ENCODE measurements at places on chromosomes 2 and 18. TPM values are rescaled to one million over a fixed set of nuclear protein-coding genes. Genes with fewer than 3 reads are reported as not detected.

Gene UPP2
- not detected for total RNA-seq

GRCh38 chr2:3601561-3602271 is 6.8 kb downstream of the COLEC11 start:
- no peak for DNase-seq

Gene RAB27B
- 0.05 TPM for total RNA-seq

GRCh38 chr2:60602388-60602787 is 48.9 kb upstream of the BCL11A start:
- no peak for DNase-seq

Gene RPRD1A
- 51.3 TPM for total RNA-seq

Gene ASAP2
- total RNA-seq, result not detected

Gene AFG3L2
- total RNA-seq, result 41.2 TPM

GRCh38 chr2:173193925-173194324 is 118.3 kb downstream of the MAP3K20 start:
- no peak for DNase-seq

DNA sequence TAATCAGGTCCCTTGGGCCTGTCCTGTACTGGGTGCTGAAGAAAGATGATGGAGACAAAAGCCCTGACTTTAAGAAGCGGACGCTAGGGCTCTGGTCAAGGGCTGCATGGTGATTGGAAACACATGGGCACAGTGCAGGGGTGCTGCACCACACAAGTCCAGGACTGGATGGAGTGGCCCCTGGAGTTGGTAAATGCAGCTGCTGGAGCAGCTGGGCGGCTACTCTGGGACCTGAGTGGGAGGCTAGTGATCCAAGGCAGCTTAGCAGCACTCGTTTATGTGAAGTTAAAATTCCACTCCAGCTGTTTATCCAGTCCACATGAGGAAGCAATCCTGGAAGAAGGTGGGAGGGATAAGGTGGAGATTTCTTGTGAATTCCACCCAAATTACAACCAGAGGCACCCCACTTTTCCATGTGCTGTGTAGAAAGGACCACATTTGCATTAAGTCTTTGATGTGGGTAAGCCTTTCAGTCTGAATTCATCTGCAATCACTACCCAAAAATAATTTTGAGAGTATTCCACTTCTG is 24.9 kb downstream of the MERTK start:
- DNase-seq, result no peak

Gene CD207
- not detected for total RNA-seq

GRCh38 chr2:28895189-28895893 is 874 bp downstream of the WDR43 start:
- peak; percentile 1 for DNase-seq

Gene UNC80
- not detected for total RNA-seq

Gene HSBP1L1
- total RNA-seq, result 54.5 TPM

DNA sequence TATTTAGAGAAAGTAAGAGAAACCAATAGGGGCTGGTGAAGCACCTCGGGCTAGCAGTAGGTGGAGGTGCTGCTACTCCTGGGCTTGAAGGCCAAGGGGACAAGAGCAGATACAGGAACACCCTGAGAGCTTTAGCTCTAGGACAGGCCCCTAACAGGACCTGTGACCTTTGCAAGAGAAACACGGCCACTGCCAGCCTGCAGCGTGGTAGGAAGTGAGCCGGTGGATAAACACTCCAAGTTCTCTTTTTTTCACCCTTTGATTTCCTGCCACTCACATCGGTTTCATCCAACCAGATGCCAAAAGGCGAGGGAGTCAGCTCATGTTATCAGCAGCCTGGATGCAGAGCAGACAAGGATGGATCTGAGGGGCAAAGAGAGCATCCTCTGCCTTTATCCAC is 66.8 kb upstream of the SPRED2 start:
- DNase-seq, result no peak

Gene PLEK
- total RNA-seq, result 3.9 TPM

- no peak for DNase-seq
Observed at GRCh38 chr2:166246901-166247300, 119.1 kb upstream of the SCN1A start.

Gene RAB6D
- not detected for total RNA-seq

DNA sequence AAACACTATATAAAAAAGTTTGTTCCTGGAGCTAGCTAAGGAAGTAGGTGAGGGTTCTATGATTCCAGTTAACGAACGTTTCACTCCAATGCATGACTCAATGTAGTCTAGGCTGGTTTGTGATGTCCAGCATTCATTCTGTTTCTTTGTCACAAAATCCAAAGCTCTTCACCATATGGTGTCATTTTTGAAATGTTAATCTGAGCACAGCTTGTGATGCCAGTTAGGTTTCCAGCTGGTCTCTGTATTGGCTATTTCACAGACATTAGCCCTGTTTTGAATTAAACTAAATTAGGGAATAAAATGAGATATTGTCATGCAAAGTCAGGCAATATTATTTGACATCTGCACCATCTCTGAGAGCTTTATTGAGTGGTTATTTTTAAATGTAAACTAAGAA is 159.4 kb downstream of the RBM43 start:
- DNase-seq, result no peak

DNA sequence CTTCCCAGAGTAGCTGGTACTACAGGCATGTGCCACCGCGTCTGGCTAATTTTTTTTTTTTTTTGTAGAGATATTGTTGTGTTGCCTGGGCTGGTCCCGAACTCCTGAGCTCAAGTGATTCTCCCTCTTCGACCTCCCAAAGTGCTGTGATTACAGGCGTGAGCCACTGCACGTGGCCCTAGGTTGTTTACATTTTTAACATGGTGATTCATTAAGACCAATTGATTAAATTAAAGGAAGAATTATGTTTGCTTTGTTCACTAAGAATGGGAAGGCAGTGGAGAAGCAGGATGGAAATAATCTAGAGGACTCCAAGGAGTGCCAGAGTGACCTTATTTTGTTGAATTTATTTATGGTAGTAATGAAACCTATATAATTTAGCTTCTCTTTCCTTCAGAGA is 7.5 kb downstream of the LCLAT1 start:
- no peak for DNase-seq

GRCh38 chr18:34840256-34840826 is 130.2 kb downstream of the DTNA start:
- no peak for DNase-seq

Gene HOXD1
- total RNA-seq, result not detected

GRCh38 chr2:201779901-201780673 is 646 bp downstream of the ALS2 start:
- no peak for DNase-seq

GRCh38 chr18:6994056-6994770 is 123.4 kb downstream of the LAMA1 start:
- no peak for DNase-seq

Gene WDCP
- 14.9 TPM for total RNA-seq

DNA sequence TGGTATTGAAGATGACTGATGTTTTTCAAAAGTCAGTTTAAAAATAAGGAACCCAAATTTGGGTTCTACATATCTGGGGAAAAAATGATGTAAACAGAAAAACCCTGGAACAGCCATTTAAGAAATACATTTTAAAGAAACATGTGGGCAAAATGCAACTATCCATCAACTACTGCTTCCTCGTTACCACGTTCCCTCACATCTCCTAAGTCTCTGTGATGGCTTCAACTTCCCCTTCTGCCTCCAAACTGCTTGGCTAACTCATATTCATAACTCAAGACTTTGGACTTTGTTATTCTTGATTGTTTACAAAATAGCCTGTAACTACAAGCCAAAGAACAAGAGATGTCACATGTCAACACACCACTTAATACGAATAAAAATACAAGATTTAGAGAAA is 116.3 kb downstream of the DYM start:
- DNase-seq, result no peak

Gene BMP10
- total RNA-seq, result not detected

DNA sequence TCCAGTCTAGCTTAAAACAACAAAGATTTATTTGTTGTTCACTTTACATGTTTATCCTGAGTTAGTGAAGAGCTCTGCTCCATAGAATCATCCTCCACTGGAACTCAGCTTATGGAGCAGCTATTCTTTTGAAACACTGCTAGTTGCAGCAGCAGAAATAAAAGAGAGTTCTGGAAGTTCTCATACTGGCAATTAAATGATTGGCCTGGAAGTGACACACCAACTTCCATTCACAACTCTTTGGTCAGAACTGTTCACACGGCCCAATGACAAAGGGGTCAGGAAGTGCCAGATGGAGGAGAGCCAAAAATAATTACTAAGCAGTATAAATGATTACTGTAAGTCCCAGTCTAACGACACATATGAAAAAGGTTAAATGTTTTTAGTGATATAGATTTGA is 39.1 kb downstream of the FBXO11 start:
- DNase-seq, result no peak

Gene MC4R
- total RNA-seq, result not detected

DNA sequence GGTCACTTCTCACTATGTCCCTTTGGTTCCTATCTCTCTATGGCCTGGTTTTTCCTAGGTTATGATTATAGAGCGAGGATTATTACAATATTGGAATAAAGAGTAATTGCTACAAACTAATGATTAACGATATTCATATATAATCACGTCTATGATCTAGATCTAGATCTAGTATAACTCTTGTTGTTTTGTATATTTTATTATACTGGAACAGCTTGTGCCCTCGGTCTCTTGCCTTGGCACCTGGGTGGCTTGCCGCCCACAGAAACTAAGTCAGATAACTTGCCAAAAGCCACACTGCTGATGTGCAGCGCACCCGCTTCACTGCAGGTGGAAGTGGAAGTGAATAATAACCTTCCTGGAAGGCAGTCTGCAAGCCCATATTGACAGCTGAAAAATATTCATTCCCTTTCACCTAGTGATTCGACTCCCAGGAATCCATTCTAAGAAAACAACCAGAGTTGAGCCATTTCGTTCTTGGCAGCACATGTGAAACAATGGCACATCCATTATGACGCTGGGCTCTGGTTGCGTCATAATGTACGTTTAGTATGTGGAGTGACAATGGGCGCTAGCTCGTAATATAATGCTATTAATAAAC is 725 bp upstream of the ANKRD53 start:
- DNase-seq, result no peak

- DNase-seq, result peak; percentile 29
Observed at GRCh38 chr18:35581898-35582641, 530 bp downstream of the GALNT1 start.

DNA sequence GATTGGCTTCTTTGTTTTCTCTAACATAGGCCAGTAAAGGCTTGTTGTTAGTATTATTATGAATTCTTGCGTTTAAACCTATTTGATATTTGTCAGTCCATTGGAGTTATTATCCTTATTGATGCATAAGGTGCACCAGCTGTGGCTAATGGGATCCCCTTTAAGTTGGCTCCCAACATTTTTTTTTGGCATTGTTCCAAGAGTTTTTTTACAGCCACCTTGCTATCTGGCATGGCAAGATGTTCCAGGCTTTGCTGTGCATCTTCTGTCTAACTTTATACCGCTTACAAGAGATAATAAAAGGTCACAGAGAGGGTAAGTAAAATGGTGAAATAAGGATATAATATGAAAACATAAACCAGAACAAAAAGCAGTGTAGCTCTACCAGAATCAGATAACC is 157.5 kb upstream of the TACR1 start:
- no peak for DNase-seq

- DNase-seq, result no peak
Observed at GRCh38 chr2:238107525-238108422, 7.6 kb downstream of the ESPNL start.

Gene TMEM178A
- 0.47 TPM for total RNA-seq

Gene SULT1C4
- not detected for total RNA-seq

Measured in naive thymus-derived CD8-positive, alpha-beta T cell (primary cell).